GM13977 (cell line): ENCODE measurements at places on chromosomes 12 and 14.

- no peak for DNase-seq
Measured at GRCh38 chr14:32224737-32225377, 21.8 kb upstream of the RNU6-8 start.

GRCh38 chr14:81455390-81455789, 55.3 kb upstream of the STON2 start:
- no peak for DNase-seq

- peak; percentile 57 for DNase-seq
Measured at GRCh38 chr14:67934087-67934486, 114.5 kb downstream of the RAD51B start.

DNA sequence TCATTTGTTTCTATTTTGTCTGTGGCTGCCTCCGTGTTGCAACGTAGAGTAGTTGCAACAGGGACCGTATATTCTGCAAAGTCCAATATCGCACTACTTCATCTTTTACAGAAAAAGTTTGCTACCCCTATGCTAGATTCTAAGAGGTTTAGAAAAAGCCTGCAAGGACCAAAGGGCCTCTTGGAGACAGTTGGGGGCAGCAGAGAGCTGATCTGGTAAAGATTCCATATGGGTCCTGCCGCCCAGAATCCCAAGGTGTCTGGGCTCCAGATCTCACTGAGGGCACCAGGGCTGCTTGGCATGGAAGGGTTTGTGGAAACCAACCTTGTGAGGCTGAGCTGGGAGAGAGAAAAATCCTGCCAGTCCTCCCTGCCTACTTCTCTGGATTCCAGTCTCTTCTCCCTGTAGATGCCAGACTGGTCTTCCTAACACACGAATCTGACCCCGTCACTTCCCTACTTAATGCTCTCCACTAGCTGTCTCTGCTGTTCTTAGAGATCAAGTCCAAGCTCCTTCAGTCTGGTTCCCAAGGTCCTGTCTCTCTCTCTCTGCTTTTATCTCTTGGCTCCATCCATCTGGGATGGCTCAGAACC, 74.6 kb downstream of the GLRX5 start:
- DNase-seq = peak; percentile 47

DNA sequence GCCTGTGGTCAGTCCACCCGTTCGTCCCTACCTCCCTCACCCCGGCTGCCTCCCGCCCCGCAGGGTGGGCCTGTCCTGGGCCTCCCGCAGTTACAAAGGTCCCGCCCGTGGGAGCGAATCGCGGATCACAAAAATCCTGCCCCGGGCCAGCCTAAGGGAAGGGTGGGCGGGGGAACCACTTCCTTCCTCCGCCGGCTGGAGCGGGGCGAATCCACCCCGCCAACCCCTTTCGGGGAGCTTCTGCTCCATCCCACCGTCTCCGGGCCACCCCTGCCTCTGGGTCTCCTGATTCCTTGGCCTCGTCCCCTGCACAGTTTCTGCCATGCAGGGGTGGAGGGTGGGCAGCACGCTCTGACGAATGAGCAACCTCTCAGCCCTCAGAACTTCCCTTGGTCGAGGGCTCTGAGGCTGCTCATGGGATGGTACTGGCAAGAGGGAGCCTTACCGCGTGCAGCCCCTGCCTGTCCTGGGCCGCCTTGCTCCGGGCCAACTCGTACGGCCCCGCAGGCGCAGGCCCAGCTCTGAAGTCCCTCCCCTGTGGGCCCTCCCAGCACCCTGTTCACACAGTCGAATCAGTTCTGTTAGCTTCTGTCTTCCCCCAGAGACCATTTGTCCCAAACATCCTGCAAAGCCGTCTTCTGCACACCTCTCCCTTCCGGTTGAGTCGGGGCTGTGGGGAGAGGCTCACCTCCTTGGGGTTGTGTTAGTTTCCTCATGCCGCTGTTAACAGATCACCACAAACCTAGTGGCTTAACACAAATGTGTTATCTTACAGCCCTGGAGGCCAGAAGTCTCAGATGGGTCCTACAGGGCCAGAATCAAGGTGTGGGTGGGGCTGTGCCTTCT, 589 bp upstream of the HVCN1 start:
- peak; percentile 84 for DNase-seq
